ENCODE measurements at places on chromosomes 6 and 20.

GRCh38 chr6:86756640-86757229 is 180.6 kb upstream of the HTR1E start:
- no peak for DNase-seq

DNA sequence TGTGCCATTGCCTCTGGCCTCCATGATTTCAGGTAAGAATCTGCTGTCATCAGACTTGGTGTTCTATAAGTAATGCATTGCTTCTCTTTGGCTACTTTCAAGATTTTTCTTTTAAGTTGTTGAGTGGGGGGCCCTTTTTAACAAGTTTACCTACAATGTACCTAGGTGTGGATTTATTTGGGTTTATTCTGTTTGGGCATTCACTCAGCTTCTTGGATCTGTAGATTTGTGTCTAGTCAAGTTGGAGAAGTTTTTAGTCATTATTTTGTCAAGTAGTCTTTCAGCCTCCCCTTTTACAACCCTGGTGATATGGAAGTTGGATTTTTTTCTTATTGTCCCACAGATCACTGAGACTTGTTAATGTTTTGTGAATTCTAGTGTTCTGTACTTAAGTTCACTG is 14.1 kb downstream of the ENPP5 start:
- no peak for DNase-seq

- no peak for DNase-seq
Observed at GRCh38 chr6:108336971-108337370, 42.1 kb downstream of the AFG1L start.

- no peak for DNase-seq
Observed at GRCh38 chr6:166950443-166950821, 5.9 kb downstream of the RNASET2 start.

DNA sequence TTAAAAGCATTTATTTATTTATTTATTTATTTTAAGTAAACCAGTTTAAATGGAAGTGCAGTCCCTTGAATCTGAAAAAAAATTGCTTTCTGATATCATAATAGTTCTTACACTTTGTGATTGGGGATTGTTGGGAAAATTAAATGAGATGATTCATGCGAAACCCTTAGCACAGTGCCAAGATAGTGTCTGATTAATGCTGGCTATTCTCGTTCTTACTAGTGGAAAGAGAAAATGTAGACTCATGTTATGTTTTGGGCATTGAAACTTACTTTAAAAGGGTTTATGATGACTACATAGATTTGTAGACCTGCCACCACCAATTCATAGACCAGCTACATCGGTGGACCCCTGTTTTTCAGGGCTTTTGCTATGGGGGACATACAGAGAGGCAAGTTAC is 229.2 kb upstream of the ZFP64 start:
- no peak for DNase-seq

- DNase-seq = no peak
Observed at GRCh38 chr6:75213732-75214131, 7.9 kb upstream of the COL12A1 start.

GRCh38 chr20:33441142-33441955 is 2.2 kb downstream of the SNTA1 start:
- DNase-seq = no peak

- no peak for DNase-seq
Observed at GRCh38 chr6:133807501-133807900, 81.4 kb upstream of the TCF21 start.

DNA sequence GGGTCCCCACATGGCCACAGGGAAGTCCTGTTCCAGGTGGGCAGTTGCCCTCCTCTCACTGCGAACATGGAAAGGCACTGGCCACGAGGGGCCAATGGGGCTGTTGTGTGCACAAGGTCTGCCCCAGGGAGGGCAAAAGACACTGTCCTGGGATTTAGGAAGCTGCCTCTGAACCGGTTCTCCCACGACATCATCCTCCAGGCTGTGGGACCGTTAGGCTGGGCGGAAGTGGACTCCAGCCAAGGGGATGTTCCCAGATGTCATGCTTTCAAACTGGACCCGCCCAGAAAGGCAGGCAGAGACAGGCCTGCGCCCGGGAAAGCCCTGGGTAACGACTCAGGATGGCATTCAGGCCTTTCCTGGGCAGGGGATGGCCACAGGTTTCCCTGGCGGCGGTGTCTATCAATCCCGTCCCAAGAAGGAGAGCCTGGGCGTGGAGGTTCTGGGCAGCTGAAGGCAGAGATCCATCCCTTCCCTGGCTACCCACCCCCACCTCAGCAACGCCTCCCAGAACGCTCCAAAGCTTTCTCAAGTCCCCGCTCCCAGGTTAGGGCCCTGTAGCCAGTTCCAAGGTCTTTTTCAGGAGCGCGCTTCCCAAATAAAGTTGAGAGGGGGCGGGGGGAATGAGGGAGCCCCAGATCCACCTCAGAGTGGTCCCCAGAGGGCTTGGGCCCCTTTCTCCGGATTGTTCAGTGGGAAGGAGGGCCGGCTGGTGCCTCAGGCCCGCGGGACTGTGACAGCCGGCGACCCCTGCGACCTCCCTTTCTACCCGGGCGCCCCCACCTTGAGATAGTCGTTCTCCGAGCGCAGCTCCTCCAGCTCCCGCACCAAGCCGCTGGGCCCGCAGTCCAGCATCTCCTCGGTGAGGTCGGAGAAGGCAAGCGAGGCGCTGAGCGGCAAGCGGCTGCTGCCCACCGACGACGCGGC is 13.8 kb upstream of the TLDC2 start:
- DNase-seq = no peak

GRCh38 chr20:54090230-54091119 is 20.1 kb upstream of the BCAS1 start:
- no peak for DNase-seq

- DNase-seq = no peak
Observed at GRCh38 chr6:65259059-65259458, 448.0 kb downstream of the EYS start.
